ENCODE measurements at places on chromosomes 2 and 18.
A peak's percentile ranks its signal among the peaks of the same experiment; 100 is the strongest.

DNA sequence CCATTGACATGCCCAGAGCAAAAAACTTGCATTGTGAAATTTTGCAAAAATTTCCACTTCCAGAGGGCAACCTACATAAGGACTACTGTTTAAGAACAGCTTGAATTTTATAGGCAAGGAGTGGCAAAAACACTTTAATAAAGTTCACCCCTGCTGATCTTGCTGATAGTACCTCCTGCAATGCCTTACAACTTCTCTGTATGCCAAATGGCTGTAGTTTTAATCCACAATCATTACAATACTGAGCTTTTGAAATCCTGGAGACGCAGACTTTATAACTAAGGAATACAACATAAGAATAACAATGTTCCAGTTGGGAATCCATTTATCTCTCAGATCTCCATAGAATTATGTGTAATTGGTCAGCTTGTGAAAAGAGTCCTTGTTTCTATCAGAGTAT lies 247.5 kb downstream of the KCNJ3 start:
- no peak for DNase-seq

DNA sequence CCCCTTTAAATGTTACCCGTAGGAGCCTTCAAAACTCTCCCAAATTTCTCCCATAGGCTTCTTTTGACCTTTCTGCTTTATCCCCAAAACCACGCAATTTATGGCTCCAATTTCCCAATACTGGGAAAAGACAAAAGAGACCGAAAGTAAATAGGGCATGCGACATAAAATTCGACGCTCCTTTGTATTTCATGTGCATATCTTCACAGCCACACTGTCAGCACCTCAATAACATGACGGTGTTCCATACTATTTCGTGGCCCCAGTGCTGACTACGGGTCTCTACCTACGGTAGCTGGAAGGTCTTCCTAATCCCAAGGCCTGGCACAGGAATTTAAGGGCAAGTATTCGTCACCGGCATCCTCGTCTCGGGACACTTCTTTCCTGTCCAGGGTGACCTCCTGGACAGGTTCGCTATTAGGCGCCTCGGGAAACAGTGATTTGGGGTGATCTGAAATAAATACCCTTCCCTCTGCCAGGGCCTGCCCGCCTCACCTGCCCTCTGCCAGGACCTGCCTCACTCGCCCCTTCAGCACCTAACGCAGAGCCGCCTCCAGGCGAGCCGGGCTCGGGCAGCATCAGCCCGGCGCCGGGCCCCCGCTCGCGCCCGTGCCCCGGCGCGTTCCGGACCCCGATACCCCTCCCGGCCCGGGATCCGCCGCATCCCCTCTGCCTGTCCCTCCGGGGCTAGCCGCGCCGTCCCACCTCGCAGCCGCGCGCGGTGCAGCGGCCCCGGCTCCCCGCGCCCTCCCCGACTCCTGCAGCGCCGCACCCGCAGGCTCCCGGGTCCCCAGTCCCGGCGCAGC lies 680 bp downstream of the DTNB start:
- peak; percentile 16 for DNase-seq

GRCh38 chr2:219543596-219544358 lies at the start of the genes CHPF and TMEM198:
Gene CHPF, minus strand, starts transcription at chr2:219543809. Its CDS starts 271 bp downstream, at chr2:219543538.
Gene TMEM198, plus strand, starts transcription at chr2:219544028. Its CDS starts 700 bp downstream, at chr2:219544728.
- peak; percentile 99 for DNase-seq

DNA sequence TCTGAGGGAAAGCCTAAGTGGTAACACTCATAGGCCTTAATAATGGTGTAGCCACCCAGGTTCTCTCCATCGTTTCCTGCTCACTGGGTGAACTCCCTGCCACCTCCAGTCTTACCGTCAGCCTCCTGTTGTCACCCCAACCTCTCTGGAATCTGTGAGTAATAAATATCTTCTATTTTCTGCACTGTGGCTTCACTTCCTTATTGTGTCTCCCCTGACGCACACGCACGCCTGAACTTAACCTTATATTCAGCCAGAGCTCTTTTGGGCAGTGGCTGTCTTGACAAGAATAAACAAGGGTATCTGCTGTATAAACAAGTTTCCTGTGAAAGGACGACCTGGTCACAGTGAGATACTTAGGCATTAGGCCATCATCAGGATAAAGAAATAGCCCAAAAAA lies 467.2 kb downstream of the SPAG16 start:
- no peak for DNase-seq

DNA sequence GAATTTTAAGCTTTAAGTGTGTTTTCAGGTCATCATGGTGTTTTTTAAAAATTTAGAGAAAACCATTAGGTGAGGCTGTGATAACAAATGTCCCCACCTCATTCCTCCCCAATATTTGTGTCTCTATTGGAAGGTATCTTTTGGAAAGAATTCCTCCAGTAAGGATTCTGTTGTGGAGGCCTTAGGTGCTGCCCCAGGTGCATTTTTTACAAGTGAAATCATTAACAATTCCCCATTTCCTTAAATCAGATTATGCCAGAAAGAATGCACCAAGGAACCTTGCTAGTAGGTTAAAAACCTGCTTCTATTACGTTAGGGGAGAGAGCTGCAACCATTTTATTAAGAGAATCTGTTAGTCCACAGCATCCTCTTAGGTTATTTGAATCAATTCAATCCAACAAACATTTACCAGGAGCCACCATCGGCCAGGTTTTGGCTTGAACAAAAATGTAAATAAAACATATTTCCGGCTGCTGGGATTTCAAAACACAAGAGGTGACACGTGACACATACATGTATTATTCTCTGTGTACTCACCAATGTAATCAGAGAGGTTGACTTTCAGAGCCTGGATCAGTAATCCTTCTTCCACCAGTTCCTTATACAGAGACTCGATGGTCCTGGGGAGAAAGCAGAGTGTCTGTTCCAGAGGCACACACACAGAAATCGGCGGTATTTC lies 112.5 kb upstream of the ASB18 start:
- DNase-seq = no peak

GRCh38 chr2:44522846-44523245 lies 161.1 kb downstream of the CAMKMT start:
- DNase-seq = no peak

DNA sequence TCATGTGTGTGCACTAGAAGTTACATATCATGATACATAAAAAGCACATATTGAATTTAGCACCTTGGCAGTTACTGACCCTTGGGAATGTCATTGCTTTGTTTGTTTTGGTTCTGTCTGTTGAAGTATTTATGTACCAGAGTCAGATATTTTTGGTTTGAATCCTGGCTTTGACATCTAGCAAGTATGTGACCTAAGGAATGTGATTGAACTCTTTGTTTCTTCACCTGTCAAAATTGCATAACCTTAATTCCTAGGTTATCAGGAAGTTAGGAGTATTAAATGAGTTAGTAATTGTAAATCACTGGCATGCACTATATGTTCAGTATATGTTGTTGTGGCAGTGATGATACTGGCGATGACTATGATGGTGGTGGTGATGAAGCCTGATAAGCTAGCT lies 1003.5 kb upstream of the NRXN1 start:
- no peak for DNase-seq

DNA sequence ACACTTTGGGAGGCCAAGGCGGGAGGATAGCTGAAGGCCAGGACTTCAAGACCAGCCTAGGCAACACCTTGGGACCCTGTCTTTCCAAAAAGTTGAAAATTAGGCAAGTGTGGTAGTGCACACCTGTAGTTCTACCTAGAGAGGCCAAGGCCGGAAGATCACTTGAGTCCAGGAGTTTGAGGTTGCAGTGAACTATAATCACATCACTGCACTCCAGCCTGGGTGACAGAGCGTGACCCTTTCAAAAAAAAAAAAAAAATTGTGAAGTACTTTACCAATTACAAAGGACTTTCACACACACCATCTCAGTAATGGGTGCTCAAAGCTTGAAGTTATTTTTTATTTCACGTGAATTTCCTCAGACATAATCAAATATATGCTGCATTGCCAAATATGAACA lies 65.0 kb downstream of the ATAD2B start:
- no peak for DNase-seq

DNA sequence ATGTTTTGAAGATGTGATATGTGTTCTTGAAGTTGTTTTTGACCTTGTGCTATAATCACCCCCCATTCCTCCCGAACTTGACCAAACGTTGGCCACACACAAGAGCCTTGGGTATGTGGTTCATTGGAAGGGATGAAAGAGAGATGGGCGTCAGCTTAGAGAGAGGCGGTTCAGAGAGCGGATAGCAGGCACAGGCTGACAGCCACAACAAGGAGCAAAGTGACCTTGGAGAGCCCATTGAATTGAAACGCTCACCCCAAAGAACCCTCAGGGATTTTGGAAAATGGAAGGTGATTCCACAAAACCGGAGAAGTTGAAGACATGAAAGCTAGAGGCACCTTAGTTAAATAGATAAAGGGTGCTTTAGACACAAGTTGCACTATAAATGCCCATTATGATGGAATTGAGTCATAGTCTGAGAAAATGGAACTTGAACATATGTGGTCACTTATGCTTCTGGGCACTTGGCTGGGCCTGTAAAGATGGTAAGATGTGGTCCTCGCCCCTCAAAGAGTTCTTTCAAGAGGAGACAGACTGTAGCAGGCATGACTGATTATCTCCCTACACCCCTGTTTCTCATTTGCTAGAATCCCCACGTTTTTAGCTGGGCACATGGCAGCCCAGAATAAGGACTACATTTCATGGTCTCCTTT lies 188.5 kb upstream of the HAAO start:
- DNase-seq = no peak
